ENCODE measurements at places on chromosomes 2 and 18.

GRCh38 chr18:55435592-55435991 lies 152.4 kb downstream of the TCF4 start:
- DNase-seq = no peak

DNA sequence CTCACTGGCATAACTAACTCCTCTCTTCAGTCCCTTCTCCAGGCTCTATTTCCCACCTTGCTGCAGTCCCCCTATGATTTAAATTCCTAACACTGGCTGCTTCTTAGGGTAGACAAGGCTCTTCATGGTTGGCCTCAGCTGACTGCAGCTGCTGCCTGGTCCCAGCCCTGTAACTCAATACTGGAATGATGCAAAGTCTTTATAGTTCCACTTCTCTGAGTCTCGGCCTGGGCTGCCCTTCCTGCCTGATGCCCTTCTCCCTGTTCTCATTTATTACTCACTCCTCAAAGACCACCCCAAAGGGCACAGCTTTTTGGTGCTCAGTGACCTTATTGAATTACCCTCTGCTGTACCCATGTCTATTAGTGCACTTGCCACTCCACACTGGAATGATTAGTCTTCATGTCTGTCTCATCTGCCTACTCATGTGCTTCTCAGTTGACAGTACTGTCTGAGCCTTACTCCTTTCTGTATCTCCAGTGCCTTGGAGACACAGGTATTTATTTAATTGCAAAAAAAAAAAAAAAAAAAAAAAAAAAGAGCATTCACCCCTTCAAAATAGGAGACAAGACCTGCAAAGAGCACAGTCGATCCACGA lies 199.4 kb upstream of the REV1 start:
- DNase-seq = no peak

DNA sequence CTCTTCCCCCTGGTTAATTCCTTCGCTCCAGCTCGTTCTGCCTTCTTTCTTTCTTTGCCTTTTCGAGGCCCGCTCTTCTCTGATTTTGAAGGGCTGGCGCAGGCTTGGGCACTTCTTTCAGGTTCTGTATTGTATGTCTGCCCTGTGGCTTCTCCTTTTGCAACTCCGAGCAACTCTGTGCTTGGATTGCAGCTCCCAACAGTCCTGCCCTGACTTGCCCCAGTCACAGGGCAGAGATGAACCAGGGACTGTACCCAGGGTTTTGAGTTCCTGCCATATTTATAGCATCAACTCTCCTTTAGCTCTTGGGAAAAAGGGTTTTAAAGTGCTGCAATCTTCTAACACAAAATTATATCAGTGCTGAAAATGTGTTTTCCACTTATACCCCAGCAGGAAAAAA lies 31.1 kb upstream of the CD8A start:
- DNase-seq = no peak

GRCh38 chr2:109324861-109325260 lies 195.9 kb downstream of the SH3RF3 start:
- no peak for DNase-seq

- DNase-seq = no peak
Observed at GRCh38 chr2:156700681-156701080, 264.5 kb downstream of the GPD2 start.

- DNase-seq = no peak
Observed at GRCh38 chr2:12037301-12037700, 290.9 kb downstream of the LPIN1 start.

DNA sequence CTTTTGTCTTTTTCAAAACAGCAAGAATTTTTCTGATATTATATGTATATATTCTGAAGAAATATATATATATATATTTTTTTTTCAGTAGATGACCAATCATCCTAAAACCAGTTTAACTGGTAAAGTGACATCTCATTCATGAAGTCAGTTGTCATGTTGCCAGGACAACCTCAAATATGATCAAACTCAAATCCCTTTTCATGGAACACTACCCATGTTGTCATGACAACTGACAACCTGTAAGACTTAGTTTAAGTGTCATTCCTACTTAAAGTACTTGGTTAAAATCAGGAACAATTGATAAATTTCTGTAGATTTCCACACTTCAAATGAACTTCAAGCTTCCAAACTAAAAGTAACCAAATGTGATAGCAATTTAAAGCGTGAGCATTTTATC lies 101.8 kb upstream of the ERBB4 start:
- no peak for DNase-seq

GRCh38 chr2:147800316-147800715 lies 44.5 kb upstream of the ACVR2A start:
- DNase-seq = no peak
